ENCODE measurements at places on chromosomes 3 and 15.

DNA sequence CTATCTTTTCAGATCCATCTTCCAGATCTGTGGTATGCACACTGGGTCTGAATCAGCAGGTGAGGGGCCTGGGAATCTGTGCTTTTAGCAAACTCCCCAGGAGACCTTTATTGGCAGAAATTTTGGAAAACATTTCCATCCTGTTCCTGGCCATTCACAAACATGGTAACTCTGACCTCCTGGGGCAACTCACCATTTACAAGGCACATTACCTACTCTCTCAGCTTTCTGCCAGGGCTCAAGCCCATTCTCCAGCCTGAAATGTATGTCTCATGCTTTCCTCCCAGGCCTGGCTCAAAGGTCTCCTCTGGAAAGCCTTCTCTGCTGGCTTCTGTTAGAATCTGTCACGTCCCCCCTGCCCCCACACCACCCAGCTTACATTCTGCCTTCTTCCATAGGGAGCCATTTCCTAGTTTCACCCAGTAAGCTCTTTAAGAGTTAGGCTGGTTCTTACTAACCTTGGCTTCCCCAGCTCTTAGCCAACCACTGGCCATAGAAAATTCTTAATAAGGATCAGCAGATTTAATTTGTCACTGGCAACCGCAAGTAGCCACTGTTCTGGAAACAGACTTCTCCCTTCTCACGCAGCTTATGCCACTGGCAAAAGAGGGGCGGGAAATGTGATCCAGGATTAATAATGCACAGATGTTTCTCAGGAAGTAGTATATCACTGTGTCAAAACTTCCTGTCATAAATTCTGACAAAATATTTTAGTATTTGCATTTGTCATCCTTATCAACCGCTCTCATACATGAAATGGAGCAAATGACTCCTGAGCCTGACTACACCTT lies 55.0 kb downstream of the RORA start:
- DNase-seq: no peak

DNA sequence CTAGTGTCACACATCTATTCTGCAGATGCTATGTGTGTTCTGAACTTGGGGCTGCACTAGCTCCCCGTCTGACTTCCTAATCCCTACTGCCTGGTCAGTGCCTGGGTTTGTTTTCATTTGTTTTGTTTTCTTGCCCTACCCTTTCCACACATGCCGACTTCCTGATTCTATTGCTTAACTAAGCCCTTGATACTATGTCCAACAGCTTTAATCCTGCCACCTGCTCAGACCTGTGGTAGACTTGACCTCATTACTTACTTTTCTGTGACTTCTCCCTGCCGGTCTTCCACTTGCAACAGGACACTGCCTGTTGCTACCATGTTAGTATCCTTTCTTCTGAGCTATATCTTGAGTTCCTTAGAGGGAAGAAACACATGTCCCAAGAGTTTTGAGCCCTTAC lies 39.3 kb upstream of the CEMIP start:
- no peak for DNase-seq

DNA sequence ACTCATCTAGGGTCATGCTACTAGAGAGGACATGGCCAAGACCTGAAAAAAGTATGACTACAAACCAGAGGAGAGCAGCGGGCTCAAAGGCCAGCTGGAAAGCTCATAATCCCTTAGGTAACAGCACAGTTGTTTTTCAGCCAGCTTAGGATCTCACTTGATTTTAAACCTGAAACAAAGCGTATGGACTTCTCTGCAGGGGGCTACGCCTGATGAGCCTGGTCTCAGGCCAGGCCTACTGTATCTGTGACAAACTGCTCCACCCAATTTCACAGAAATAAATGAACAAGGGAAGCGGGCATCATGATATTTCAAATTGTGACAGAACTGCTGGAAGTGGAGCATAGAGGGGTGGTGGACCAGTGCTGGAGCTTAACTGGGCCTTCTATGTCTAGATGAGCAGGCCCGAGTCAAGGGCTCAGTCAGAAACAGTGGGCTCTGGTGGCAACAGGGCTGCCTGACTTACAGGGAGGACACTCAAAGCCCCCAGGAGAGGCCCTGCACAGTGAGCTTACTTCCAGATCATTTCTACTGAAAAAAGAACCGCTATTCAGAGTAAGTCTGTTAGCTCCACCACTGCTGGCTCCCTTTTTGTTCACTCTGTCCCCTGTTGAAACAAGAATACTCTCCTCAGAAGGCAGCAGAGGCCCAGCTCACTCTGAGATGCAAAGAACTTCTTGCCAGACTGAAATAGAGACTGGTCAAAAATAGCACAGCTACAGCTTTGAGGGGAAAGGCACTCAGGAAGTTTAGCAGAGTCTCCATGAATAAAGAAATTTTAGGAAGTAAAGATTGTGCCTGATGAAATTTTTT lies 47.0 kb downstream of the LRIG1 start:
- no peak for DNase-seq

- no peak for DNase-seq
These were observed 681.6 kb upstream of the SEMA6D start for GRCh38 chr15:47035475-47036406.

DNA sequence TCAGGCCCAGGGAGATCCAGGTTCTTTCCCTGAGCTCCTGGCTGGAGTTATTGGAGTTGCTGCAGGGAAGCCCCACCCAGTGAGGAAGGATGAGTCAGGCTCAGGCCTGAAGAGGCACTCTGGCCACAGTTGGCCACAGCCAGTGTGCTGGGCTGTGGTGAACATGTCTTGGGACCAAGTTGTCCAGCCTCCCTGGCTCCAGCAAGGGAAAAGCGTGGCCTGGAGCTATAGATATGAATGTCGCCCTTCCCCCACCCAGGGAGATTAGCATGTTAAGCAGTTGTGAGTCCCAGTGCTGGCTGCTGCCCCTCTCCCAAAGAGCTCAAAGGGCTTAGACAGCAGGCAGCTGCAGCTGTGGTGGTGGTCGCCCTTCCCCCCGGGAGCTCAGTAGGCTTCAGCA lies 963.2 kb downstream of the ROBO2 start:
- DNase-seq: peak; percentile 26

DNA sequence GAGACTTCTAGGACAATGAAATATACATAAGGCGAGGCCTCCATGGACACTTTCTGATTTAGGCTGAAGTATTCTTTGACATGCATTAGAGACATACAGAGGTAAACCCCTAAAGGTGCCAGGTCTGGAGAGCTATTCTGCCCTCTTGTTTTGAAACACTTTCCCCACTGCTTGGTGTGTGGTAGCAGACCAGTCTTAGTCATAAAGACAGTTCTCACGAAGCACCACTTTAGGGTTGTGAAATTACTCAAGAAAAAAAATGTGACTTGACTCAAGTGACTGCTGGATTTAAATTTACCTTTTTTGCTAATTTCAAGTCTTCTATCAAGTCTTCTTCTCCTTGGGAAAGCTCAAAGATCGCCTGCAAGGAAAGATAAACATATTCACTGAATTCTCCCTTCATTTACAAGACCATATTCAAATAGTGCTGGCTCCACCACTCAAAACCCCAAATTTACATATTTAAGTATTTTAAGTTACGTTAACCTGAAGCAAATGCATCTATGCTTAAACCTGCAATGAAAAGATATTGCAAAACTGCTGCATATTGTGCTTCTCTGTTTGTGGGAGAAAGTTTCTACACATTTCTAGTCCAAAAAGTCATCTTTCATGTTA lies 48.4 kb downstream of the ARHGEF3 start:
- DNase-seq: no peak

DNA sequence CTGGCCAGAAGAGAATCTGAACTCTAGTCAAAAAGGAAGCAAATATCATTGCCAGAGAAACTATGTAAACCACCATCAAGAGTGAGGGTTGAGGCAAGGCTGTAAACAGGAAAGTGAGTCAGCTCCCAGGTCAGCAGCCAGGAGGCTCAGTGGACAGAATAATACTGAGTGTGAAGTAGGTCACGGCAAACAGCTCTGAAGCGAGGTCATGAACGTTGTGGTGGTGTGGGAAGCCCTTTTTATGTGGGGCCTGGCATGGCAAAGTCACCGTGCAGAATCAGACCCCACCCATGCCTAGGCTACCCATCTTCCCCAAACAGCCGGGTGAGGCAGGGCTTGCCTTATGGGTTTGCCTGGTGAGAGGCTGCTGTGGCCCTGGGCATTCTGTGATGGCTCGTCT lies 43.9 kb downstream of the THBS1 start:
- DNase-seq: no peak

DNA sequence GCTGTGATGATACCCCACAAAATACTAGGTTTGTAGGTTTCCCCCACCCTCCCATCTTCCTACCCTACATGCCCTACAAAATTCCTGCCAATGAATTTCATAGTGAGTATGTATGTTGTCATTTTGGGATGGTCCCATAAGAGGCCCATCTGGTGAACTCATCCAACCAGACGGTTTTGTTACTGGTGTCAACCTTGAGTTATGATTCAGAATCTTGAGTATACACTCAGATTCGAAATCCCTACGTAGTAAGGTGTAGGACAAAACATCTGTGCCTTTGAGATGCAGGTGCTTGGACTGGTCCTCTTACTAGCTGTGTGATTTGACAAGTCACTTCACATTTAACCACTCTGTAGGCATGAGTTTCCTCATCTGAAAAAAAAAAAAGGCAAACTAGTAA lies 3.6 kb downstream of the SIAH2 start:
- no peak for DNase-seq

- DNase-seq: peak; percentile 70
These were observed 598 bp upstream of the SFMBT1 start for GRCh38 chr3:53046171-53047170.

GRCh38 chr3:32310918-32311839 lies 72.7 kb downstream of the CMTM8 start:
- no peak for DNase-seq

DNA sequence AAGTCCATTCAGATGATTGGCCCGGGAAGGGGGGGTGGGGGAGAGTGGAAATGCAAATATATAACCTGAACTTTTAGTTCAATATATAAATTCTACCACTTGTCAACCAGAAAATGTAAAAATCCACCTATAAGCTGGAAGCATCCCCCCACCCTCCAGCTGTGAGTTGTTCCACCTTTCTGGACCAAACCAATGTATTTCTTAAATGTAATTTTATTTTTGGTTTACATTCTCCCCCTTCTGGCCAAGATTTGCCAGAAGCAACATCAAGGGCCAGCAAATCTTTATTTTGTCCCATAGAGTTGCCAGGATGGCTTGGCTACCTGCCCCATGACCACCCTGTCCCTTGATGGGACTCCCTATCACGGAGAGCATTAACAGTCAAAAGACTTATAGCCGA lies 545.7 kb downstream of the TBL1XR1 start:
- DNase-seq: no peak

DNA sequence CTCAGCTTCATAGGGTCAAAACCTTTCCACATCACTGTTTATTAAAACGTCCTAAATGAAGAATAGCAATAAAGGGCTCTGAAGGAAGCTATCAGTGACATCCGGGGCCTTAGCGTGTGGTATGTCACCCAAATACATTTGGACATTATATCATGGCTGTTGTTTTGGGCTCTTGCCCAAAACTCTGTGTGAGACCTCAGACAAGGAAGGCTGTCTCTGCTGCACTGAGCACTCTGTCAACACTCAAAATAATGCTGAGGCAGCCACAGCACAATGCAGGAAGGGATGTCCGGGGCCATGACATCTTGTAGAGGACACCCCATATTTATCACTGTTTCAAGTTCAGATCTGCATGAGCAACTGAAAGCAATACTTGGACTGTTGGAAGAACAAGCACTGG lies 293.8 kb upstream of the WNT5A start:
- no peak for DNase-seq

- DNase-seq: no peak
These were observed 46.0 kb downstream of the PRICKLE2 start for GRCh38 chr3:64179249-64179648.

GRCh38 chr3:135895106-135895733 lies 70.3 kb upstream of the PPP2R3A start:
- peak; percentile 32 for DNase-seq

GRCh38 chr15:87959662-87960061 lies 296.9 kb downstream of the NTRK3 start:
- DNase-seq: no peak

- DNase-seq: no peak
These were observed 111.0 kb downstream of the NSUN3 start for GRCh38 chr3:94173673-94174434.

DNA sequence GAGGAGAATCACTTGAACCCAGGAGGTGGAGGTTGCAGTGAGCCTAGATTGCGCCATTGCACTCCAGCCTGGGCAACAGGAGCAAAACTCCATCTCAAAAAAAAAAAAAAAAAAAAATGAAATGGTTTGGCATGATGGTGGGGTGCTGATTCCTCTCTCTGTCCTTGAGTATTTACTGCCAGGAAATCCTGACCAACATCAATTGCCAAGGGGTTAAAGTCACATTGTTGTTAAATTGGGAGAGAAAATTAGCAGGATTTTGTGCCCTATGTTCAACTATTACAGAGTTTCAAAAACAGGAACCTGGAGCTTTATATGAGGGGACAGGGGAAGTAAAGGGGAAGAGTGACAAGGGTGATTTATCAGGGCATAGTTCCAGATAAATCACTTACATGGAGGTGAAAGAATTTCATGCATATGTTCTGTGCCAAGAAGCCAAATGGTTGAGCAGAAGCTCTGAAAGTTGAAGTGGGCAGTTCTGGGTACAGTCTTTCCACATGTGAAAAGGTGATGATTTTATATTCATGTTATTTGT lies 70.5 kb upstream of the TSEN2 start:
- no peak for DNase-seq

- no peak for DNase-seq
These were observed 107.8 kb downstream of the ADAM10 start for GRCh38 chr15:58641660-58642059.

DNA sequence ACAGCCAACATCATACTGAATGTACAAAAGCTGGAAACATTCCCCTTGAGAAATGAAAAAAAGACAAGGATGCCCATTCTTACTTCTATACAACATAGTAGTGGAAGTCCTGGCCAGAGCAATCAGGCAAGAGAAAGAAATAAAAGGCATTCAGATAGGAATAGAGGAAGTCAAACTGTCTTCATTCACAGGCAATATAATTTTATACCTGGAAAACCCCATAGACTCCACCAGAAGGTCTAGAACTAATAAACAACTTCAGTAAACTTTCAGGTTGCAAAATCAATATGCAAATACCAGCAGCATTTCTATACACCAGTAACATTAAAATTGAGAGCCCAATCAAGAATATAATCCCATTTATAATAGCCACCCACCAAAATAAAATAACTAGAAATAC lies 27.1 kb upstream of the THSD4 start:
- DNase-seq: no peak

DNA sequence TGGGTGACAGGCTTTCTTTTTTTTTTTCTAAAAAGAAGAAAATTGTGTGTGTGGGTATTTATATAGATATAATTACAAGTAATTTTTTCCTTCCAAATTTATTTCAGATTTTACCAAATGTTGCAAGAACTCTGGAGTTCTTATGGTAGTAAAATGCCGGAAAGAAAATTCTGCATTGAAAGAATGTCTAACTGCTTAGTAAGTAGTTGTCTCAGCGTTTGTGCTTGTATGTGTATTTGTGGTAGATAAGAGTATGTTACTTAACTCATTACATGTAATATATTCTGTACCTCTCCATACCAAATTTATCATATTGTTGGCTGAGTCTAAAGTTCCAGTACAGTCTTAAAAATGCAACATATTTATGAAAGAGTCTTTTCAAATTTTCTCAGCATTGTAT lies 32.3 kb upstream of the ZCWPW2 start:
- DNase-seq: no peak
